Astrocyte (in vitro differentiated cells and primary cell): ENCODE measurements at places on chromosomes 13 and 19. TPM values are rescaled to one million over a fixed set of nuclear protein-coding genes. Genes with fewer than 3 reads are reported as not detected.

DNA sequence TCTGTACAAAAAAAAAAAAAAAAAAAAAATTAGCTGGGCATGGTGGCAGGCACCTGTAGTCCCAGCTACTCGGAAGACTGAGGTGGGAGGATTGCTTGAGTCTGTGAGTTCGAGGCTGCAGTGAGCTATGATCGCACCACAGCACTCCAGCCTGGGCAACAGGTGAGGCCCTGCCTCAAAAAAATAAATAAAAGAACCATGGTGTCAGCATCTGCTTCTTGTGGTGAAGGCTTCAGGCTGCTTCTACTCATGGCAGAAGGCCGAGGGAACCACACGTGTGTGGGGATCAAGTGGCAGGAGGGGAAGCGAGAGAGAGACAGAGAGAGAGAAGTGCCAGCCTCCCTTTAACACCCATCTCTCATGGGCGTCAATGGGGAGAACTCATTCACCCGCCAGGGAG lies 13.5 kb downstream of the BCL3 start:
- no peak for DNase-seq

DNA sequence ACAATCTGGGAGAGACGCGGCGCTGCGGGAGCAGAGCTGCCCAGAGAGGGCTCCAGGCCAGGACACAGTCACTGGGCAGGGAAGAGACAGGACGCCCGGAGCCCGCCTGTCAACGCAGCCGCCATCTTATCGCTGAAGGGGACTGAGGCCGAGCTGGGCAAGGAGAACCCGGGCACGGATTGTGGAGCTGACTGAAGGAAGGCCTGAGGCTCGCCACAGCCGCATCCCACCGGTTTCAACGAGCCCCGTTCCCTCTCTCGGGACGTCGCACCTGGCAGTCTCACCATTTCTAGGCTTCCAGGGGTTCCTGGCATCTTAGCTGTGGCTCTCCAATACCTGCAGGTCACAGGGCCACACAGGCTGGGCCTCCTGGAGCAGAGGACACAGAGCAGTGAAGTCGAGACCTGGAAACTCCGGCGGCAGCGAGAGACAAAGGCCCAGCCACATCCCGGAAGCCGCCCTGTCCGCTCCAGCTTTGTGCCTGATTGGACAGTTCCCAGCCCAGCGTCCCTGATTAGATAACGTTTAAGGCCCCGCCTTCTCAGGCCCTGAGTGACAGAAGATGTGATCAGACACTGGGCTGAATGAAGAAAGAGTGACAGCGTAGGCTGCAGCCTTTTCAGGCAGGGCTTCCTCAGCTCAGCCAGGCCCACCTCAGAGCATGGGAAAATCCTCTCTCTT lies at the start of gene ZNF91:
Gene ZNF91 (minus strand): TSS at position 431 of the 681 bp plus-strand sequence. CDS start 117 bp downstream, at position 314.
- DNase-seq: peak; percentile 95

DNA sequence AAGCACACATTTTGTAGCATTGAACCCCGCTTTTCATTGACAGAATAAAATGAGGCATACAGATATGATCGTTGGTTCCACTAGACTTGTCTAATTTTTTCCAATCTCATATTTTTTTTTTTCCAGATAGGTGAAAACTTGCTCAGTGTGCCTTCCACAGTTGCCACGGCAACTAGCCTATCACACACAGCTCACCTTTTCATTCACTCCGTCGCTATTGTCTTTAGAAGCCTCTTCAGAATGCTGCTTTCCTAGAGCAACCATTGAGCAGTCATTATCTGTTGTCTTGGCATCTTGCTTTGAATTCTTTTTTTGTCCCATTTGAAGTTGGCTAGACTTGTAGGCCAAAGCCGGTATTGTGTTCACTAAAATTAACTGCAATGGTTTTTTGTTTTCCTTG lies 37.7 kb upstream of the ESD start:
- DNase-seq: no peak

DNA sequence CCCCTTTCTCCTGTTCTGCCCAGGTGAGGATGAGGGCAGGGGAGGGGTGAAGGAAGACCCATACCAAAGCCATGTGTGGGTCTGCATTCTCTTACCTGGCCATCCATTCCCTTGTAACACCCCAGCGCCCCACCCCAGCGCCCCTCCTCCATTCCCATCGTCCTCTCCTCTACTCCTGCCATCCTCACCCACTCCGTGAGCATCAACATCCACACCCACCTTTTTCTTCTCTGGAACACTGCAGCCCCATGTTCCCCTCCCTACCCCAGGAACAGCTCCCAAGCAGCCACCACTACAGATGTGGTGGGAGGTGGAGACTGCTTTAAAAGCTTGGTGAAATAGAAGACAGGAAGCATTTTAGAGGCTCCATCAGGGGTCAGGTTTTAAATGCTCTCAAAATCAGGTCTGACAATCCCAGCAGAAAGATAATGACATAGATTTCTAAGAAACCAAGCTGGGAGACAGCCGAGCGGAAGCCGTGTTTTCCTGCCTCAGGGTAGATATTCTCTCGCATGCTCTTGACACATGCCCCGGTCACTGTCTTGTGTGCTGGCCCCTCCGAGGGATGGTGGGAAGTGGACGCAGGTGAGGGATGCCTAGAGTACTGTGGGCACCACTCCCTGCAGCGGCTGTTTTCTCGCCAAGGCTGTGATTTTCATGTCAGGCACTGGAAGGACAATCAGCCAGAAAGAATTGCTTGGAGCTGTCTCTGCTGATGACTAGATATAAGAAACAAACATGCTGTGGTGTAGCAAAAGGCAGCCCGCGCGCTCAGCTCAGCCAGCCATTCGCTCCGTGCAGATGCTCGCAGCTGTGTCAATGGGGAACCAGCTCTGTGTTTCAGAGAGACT lies 9.8 kb downstream of the MEDAG start:
- no peak for DNase-seq

DNA sequence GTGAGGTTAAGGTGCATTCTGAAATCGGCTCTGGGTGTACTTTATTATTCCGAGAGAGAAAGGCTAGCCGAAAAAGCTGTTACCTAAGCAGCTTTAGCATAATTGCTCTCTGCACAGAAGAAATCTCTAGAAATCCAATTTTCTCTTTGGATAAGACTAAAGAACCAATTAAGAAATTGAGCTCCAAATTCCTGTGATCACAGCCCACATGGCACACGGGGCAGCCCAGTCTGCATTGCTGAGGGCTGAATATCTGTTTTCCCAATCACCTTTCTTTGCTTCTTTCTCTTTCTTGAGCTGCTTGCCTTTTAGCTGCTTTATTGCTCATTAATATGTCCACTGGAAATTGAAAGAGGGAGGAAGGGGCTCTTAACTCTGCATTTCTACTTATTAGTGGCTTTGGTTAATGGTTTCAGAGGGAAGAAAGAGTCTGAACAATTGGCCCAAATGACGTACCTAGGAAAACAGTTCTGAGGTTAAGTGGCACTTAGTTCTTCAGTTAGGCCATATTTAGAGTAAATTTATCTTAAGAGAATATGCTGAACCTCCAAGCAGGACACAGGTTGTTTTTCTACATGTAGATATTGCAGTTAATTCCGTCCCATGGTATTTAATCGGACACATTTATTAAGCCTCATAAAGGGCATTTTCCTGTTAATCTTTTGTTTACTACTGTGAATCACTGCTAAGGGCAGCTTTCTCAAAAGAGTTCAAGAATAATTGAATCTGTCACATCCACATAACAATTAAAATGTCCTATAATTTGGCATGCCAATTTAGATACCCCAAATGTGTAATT lies 265.7 kb downstream of the ABCC4 start:
- DNase-seq: no peak

GRCh38 chr13:44116562-44117332 lies 237.0 kb downstream of the LACC1 start:
- no peak for DNase-seq

DNA sequence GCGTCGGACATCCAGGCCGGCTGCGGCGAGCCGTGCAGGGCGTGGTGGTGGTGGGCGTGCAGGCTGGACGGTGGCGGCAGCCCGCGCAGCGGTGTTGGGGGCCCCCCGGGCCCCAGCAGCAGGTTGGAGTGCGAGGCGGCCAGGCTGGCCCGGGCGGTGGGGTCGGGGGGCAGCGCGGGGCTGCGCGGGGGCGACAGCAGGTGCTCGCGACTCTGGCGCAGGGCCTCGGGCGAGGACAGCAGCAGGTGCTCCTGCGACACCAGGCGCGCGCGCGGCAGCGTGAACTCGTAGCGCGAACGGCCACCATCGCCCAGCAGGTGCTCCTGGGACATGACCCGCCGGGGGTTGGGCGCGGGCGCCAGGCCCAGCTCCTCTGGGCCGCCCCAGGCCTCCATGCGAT lies 9.8 kb downstream of the SHISA7 start:
- no peak for DNase-seq

The PSG11 gene
- 0.26 and 0.43 TPM in 2 replicates for total RNA-seq

The CSNK1A1L gene
- total RNA-seq: not detected in 2 replicates

The TRMT1 gene
- total RNA-seq: 43.0 and 43.3 TPM in 2 replicates

The TNFRSF19 gene
- 25.9 and 27.8 TPM in 2 replicates for total RNA-seq

The RINL gene
- total RNA-seq: 0.91 and 1.3 TPM in 2 replicates

The TINCR gene
- total RNA-seq: 0.38 and 1.4 TPM in 2 replicates
